ENCODE measurements at places on chromosomes 12 and 14. TPM values are rescaled to one million over a fixed set of nuclear protein-coding genes. Genes with fewer than 3 reads are reported as not detected.

Gene RNF31
- polyA plus RNA-seq: 59.5 TPM

Gene DDN
- polyA plus RNA-seq: 78.9 TPM

Gene ANO2
- polyA plus RNA-seq: 3.1 TPM

Gene RDH16
- 0.75 TPM for polyA plus RNA-seq

Gene LMNTD1
- polyA plus RNA-seq: 0.29 TPM

Gene DYRK2
- 25.0 TPM for polyA plus RNA-seq

Gene NRXN3
- 6.9 TPM for polyA plus RNA-seq

Gene UNC79
- polyA plus RNA-seq: 1.4 TPM

Gene PLEKHG7
- 0.49 TPM for polyA plus RNA-seq

Gene INHBC
- 0.33 TPM for polyA plus RNA-seq

Gene KRT79
- not detected for polyA plus RNA-seq

Gene OR6C2
- not detected for polyA plus RNA-seq

Data from renal cortex interstitium (tissue), 15 donors.